Left renal pelvis (tissue), 4 donors: ENCODE measurements at places on chromosomes 6 and 20. TPM values are rescaled to one million over a fixed set of nuclear protein-coding genes. Genes with fewer than 3 reads are reported as not detected.

Gene RNF39
- polyA plus RNA-seq: 1.5 TPM

Gene CGA
- 2.6 TPM for polyA plus RNA-seq

Gene C4A
- polyA plus RNA-seq: 13.3 TPM

Gene SPATA25
- 2.6 TPM for polyA plus RNA-seq

Gene KCNK5
- polyA plus RNA-seq: 11.5 TPM

DNA sequence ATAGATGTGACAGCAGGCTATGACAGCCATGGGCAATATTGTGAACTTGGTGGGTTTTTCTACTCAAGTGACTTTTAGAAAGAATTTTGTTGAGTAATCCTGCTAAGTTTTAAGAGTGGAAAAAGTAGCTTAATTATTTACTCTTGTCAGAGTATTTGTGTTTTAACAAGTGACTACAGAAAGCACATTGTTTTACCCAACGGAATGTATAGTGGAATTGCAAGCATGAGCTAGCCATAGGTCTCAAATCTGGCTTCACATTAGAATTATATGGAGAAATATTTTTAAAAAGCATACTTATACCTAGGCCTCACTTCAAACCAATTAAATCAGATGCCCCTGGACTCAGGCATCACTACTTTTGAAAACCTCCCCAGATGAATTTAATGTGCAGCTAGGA, 35.5 kb upstream of the GOPC start:
- DNase-seq: no peak

GRCh38 chr6:99434702-99435530, 9.8 kb upstream of the PNISR start:
- no peak for DNase-seq

DNA sequence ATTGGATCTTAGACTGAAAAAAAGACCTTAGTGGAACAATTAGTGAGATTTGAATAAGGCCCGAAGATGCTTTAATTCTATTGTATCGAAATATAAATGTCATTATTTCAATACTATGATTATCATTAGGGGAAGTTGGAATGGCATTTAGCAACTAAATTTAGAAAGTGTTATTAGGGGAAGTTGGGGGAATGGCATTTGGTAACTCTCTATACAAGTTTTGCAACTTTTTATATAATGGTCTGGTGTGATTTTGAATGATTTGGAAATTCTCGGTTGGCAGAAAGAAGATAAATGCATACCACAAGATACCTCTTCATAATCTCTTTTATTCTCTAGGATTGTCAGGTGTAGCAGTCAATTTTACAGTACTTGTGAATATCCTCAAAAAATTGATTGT, 49.2 kb downstream of the RNF144B start:
- DNase-seq: no peak

DNA sequence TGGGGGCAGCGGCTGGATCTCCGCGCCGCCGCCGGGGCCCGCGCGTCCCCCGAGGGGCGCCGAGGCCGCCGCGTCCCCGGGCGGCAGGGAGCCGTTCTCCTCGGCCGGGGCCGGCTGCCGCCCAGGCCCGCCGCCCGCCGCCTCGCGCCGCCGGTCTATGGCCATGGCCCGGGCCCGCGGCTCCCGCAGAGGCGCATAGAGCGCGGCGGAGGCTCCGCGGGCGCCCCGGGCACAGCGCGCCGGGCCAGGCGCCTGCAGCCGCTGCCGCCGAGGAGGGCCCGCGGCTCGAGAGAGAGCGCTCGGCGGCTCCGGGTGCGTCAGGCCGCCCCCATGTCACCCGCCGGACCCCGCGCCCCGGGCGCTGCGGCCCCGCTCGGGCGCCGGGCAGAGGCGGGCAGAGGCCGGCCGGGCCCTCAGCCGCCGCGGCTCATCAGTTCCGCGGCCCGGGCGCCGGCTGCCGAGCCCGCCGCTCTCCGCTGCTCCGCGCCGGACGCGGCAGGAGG, 404 bp downstream of the SLC22A23 start:
- DNase-seq: no peak
